ENCODE measurements at places on chromosomes 16 and 17.

DNA sequence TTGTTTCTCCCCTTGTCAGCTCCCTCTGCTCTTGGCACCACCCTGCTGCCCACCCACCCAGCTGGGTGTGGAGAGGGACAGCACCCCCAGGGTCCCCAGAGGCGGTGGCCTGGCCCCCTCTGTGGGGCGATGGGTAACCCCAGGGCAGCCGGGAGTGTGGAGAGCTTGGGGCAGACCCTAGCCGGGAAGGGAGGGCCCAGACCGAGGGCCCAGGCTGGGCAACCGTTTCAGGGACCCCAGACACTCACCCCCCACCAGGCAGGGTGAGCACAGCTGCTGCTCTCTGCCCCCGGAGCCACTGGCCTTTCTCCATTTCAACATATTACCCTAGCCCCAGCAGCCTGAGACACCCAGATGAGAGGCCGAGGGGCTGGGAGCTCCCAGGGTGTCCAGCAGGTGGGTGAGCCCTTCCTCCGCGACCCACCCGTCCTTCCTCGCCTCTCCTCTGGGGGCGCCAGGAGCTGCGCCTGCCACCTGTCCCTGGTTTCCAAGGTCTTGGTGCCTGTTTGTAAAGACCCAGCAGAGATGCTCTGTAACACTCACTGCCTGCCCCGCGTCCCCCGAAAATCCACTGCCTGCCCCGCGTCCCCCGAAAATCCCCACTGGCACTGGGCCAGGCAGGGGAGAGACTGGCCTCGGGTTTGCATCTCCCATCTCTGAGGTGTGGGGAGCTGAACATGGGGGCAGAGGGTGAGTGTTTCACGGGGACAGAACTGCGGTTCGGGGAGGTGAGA lies 45.4 kb downstream of the BAHCC1 start:
- DNase-seq: no peak

- no peak for DNase-seq
These were observed 206.3 kb downstream of the RAB11FIP4 start for GRCh38 chr17:31597646-31598398.

DNA sequence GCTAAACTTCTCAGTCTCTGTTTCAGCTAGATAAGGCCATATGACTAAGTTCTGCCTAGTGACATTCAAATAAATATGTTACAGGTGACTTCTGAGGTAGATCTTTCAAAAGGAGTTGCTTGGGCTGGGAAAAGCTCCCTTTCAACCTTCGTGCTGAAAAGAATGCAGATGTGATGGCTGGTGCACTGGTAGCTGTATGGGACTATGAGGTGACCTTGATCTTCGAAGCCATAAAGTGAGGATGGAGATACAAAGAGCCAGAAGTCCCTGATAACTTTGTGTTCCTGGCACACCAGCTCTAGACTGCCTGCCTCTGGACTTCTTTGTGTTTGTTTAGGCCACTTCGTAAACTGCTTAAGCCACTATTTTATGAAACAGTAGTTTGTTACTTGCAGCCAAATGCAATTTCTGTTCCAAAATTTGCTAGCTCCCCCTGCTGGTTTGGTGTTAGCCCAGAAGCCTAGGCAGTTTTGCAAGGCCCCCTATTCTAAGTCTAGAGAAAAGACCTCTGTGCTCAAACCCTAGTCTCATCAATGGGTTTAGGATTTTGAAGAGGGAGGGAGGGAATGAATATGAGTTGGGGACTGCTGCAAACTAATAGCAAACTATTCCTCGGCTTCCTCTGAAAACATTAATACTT lies 23.3 kb upstream of the ERCC4 start:
- no peak for DNase-seq

DNA sequence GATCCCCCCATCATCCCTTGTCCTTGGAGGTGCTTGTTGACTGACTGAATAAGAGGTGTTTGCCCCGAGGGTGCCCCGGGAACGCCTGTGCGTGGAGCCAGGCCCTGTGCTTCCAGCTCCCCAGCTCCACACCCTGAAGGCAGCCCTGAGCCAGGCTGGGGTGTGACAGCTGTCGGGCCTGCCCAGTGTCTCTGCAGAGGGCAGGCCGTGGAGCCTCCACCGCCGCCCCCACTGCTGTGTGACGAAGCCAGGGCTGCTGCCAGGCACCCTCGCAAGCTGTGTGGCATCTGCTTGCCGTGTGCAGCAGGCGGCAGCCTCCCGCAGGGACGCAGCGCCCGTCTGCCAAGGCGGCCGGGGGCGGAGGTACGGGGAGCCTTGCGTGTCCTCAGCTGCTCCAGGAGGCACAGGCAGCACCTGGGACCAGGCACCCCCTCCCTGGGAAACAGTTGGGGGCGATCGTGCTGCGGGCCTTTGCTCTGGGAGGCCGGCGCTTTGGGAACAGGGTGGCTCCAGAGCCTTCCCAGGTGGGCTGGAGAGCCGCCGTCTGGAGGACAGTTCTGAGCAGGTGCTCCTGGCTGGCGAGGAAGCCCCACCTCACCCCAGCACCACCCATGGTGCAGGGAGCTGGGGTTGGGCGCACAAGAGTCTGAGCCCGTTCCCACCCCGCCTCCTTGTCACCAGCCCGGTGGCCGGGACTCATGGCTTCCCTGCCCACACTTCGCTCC lies 26.6 kb downstream of the GSE1 start:
- DNase-seq: no peak

DNA sequence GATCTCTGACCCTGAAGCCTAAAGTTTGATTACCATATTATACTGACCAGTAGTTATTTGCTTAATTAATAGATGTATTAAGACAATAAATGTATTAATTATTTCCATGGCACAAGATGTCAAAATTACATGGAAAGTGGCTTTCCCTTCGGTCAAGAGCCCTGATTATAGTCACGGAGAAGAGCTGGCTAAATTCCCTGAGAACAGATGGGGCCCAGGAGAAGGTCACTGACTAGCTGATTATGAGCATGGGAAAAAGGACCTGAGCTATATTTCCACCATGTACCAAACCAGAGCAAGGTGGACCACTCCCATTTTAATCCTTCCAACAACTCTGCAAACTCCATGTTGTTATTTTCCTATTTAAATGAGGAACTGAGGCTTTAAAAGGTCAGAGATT lies 12.9 kb upstream of the MYO18A start:
- DNase-seq: no peak

All from activated CD8-positive, alpha-beta T cell treated with anti-CD3 and anti-CD28 coated beads, Interleukin-2, amount 10 ng/mL, durations not matched to agents 7 days and 5 days (primary cell).